KBM-7 (cell line): ENCODE measurements at places on chromosomes 7 and 10.

DNA sequence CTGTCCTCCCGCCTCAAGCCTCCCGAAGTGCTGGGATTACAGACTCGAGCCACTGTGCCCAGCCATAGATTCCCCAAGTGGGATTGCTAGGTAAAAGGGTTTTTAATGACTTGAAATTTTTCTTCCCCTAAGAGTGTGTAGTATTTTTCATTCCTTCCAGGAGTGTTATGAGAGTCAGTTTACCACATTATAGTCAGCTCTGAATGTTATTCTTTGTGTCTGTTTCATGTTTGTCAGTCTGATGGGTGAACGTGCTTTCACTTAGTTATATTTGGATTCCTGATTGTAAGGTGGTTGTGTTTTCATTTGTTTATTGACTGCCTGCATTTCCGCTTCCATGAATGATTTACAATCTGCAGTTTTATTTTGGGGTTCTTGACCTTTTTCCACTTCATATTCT, 6.3 kb downstream of the ZNF212 start:
- no peak for DNase-seq

DNA sequence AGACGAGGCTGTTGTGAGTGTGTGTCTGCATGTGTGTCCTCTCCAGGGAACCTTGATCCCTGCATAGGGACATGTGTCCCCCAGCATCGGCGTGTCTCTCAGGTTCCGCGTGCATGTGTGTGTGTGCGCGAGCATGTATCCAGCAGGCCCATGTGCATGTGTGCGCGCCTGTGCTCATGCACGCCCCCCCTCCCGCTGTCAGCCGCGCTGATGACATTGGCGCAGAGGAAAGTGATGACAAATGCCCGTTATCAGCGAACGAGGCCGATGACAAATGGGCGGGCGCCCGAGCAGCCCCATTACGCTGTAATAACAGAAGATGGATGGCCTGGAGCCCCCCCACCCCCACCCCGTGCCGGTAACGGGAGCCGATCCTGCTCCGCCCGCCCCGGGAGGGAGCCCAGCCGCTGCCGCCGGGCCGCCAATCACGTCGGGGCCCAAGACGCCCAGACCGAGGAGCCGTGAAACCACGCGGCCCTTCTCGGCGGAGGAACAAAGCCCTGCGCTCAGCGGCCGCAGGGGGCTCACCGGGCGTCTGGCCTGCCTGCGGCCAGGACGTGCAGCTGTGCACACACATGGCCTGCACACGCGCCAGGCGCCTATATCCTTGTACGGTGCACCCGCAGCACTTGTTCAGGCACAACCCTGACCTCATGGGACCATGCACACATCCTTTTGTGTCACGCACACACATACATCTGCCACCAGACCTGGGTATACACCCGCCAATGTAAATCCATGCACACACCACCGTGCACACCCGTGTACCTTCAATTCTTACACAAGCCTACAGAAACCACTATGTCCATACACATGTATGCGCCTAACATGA, 21.5 kb downstream of the POLL start:
- no peak for DNase-seq

DNA sequence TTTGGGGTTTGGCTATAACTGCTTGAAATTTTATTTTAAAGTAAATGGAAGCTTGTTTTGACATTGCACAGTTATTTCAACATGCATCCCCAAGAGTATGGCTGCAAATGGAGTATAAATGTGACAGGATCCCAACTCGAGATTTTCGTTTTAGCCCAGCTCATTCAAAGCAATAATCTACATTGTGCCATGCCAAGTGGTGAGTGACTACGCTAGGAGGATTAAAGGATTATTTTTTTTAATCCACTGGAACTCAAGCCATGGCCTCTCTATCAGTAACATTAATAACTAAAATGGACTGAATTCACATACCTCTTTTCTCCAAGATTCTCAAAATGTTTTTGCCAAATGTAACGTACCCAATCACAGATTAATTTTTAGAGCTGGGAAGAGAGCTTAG, 60.6 kb upstream of the AUTS2 start:
- DNase-seq: no peak

DNA sequence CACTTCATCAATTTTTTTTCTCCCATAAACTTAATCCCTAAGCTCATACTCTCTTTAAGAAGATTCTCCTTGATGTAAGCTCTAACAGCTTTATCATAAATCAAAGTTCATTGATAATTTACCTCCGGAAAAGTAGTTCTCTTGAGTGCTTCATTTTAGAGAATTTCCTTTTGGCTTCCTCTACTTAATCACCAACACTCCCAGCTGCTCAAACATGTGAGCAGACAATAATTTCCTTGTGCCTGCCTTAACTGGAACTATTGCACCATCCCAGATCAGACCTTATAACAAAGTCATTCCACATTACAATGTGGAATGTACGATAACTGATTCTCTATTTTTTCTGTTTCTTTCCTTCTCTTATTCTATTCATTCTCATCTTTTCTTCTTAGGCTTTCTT, 5.9 kb downstream of the FEZF1 start:
- no peak for DNase-seq

DNA sequence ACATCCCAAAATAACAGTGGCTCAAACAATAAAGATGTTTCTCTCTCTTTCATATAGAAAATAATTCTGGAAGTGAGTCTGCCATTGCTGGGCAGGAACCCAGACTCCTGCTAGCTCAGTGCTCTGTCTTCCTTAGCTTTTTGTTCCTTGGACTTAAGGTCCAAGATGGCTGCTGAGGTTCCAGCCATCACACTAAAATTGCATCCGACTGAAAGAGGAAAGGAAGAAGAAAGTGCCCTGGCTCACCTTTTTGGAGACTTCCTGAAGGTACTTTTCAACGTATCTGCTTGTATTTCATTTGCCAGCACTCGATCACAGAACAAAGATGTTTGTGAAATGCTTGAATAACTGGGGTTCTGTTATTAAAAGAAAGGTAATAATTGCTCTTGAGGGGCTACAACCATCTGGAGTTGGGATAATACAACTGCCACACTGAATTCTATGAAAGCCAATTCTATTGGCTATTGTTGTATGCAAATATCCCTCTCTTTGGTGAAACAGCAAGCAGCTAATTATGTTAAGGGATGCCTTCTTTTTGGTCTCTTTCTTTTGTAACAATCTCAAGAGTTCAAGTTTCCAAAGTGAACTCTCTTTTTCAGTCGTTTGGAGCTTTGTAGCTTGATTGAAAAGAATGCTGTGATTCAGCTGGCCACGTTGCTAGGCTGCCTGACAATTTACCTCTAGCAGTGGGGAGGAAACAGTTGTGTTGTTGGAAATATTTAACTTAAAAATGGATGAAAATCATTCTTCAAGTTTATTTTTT, 83.9 kb downstream of the BAMBI start:
- DNase-seq: no peak

- DNase-seq: no peak
These were observed 25.6 kb downstream of the CDK14 start for GRCh38 chr7:90621747-90622140.

- no peak for DNase-seq
These were observed 166.9 kb downstream of the PARD3 start for GRCh38 chr10:34647875-34648865.
